ENCODE measurements at places on chromosomes 2 and 18. TPM values are rescaled to one million over a fixed set of nuclear protein-coding genes. Genes with fewer than 3 reads are reported as not detected.

DNA sequence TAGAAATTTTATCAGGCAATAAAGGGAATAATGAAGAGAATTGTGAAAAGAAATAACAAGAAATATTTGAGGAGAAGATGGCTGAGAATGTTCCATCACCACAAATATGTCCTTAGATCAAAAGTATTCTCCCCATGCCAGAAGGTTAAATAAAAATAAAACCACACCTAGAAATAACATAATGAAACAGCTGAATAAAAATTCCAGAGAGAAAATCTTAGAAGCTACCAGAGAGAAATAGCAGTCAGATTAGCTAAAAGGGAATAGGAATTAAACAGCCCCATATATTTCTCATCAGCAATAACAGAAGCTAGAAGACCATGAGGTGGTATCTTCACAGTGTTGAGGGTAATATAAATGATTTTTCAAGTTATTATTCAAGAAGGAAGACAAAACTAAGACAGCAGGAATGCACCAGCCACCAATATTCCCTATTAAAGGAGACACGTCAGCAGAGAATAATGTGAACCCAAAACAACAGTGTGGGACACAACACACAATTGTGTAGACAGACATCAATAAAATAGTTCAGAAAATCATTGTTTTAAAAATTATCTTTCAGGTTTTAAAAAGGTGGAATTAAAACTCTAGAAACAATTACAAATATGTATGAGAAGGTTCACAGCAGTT, 82.0 kb upstream of the NEDD4L start:
- H3K27ac ChIP-seq: no peak overlapping the region
- H3K4me1 ChIP-seq: no peaks in the 10 kb centered on the region
- peaks cover 32% of the 10 kb centered on the region for H3K27me3 ChIP-seq

The NT5C1B gene
- total RNA-seq: not detected

DNA sequence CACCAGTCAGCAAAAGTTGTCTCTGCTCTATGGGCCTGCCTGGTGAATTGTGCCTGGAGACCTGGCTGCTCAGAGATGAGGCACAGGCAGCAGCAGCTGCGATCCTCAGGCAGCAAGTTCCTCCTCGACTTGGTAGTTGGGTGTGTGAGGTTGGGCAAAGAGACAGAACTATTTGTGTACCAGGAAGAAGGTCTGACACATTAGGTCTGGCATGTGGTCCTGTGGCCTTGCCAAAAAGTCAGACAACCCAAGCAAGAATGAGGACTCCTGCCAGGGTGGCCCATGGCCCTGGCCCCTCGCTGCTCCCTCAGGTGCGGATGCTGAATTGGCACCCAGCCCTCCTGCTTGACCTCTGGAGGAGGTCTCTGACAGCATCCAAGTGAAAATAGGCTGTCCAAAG, 192.7 kb downstream of the DYSF start:
- peaks cover 2% of the 10 kb centered on the region for H3K36me3 ChIP-seq
- H3K27me3 ChIP-seq: peaks cover 53% of the 10 kb centered on the region
- no peak overlapping the region for H3K27ac ChIP-seq

- peaks cover 33% of the 10 kb centered on the region for H3K27me3 ChIP-seq
- no peak for DNase-seq
- no peak overlapping the region for H3K27ac ChIP-seq
- H3K4me1 ChIP-seq: peaks cover 2% of the 10 kb centered on the region
- no peak overlapping the region for H3K4me3 ChIP-seq
Measured at GRCh38 chr2:171652416-171652785, 34.9 kb upstream of the DYNC1I2 start.

The LRRC30 gene
- not detected for total RNA-seq

Measured in T-helper 17 cell (primary cell).